ENCODE measurements at places on chromosomes 13 and 19.

DNA sequence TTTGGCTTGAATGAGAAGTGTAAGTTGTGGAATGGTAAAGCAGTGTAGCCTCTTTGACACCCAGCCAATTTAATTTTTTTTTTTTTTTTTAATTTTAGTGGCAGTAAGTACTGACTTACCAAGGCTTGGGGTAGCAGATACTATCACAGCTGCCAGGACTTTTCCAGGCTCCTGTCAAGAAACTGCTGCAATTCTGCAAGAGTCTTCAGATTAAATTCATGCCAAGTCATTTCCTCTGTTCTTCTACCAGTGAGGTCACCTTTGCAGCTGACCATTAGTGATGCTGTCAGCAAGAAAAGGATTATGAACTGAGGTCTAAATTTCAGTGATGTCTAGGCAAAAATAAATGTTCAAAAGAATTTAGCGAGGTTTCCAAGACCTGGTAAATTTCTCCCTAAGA is 91.2 kb downstream of the GGACT start:
- peak; percentile 68 for DNase-seq

- DNase-seq = no peak
These were observed 1192.2 kb downstream of the UQCRFS1 start for GRCh38 chr19:28020619-28021258.

DNA sequence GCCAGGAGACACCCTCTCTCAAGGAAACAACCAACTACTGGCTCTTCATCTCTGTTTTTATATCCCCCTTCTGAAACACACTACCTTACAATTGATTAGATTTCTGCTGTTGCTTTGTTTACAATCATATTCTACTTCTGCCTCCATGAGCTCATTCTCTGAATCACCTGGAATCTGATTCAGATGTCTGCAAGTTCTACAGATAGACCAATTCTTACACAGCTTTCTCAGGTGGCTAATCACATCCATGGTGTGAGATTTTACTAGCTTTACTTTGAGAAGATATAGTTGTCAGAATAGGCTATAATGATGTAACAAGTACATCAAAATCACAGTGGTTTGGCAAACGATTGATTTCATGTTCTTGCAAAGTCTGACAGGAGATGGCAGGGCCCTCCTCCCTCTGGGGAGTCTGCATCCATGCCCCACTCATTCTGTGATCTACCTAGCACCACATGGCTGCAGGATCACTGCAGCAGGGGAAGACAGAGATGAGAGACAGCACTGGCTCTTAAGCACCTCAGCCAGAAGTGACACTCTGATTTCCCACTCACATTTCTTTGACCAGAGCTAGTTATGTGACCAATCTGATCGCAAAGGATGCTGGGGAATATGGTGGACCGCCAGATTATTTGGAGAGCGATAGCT is 243.7 kb downstream of the FOXO1 start:
- DNase-seq = no peak

- DNase-seq = peak; percentile 17
These were observed 26.4 kb upstream of the ADGRE2 start for GRCh38 chr19:14804765-14805164.
